Endodermal cell (in vitro differentiated cells): ENCODE measurements at places on chromosomes 2 and 18.

GRCh38 chr2:126177479-126177878 lies 478.5 kb upstream of the GYPC start:
- no peak for DNase-seq

DNA sequence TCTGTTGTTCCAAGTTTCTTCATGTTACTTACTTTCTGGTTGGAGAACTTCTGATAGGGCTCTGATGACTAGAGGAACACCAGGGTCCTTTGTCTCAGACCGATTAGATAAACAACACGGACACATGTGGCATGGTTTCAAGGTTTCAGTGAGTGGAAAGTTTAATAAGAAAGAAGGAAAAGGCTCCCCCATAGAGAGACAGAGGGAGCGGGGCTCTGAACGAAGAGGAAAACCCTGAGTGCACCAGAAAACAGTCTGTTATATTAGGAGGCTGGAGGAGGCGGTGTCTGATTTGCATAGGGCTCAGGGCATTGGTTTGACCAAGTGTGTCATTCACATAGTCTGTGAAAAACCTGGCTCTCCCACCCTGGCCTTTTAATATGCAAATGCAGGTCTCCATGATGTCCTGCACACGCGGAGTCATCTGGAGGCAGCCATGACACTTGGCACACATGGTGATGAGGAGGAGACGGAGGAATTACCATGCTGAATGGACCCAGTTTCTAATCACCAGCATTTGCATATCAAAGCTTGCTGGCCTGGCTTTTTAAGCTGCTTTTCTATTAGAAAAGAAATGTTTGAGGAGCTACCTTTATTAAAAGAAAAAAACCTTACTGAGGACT lies 94.2 kb downstream of the PTPN4 start:
- DNase-seq: peak; percentile 58

- peak; percentile 90 for DNase-seq
These were observed 3.3 kb downstream of the INPP5D start for GRCh38 chr2:233063269-233063975.

GRCh38 chr2:26914659-26915310 lies 55.7 kb upstream of the MAPRE3 start:
- DNase-seq: no peak

DNA sequence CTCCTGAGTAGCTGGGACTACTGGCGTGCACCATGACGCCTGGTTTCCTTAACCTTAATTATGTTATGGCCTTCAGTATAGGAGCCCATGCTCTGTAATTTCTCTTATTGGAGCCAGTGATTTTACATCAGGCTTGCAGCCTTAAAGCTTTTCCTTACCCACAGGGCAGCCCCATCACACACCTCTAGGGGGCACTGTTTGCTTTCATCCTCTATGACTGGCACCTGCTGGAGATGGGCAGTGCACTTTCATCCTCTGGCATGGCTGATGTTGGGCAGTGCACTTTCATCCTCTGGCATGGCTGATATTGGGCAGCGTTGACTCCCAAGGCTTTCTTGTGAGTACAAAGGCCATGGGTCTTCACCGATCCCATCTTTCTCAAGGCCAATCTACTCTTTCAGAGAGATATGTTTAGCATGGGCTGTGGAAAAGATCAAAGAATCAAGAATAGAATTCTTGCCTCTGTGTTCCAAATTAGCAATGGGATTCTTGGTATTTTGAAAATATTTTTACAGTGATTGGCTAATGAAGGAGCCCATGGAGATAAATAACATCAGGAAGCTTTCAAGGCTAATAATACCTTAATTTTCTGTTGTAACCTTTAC lies 80.7 kb upstream of the MEX3C start:
- DNase-seq: peak; percentile 90
